Chondrocyte (in vitro differentiated cells): ENCODE measurements at places on chromosomes 3 and 15. TPM values are rescaled to one million over a fixed set of nuclear protein-coding genes. Genes with fewer than 3 reads are reported as not detected.

WDR72 gene
- 0.17 TPM in 1 of 3 replicates, not detected in the others for total RNA-seq

POTEB3 gene
- not detected in 3 replicates for total RNA-seq

LMAN1L gene
- 0.82 TPM in 1 of 3 replicates, not detected in the others for total RNA-seq

CGNL1 gene
- 4.6 to 7.2 TPM (median 7.1 TPM) in 3 replicates for total RNA-seq

DNAH12 gene
- 0.02 to 0.29 TPM (median 0.15 TPM) in 3 replicates for total RNA-seq

LCMT2 gene
- 7.1 to 8.4 TPM (median 7.4 TPM) in 3 replicates for total RNA-seq

BUB1B gene
- 6.7 to 9.6 TPM (median 7.4 TPM) in 3 replicates for total RNA-seq

SLC22A13 gene
- 0.62 to 2.9 TPM (median 0.97 TPM) in 3 replicates for total RNA-seq

NR2E3 gene
- not detected in 3 replicates for total RNA-seq
